ENCODE measurements at places on chromosomes 11 and 22. TPM values are rescaled to one million over a fixed set of nuclear protein-coding genes. Genes with fewer than 3 reads are reported as not detected.

DNA sequence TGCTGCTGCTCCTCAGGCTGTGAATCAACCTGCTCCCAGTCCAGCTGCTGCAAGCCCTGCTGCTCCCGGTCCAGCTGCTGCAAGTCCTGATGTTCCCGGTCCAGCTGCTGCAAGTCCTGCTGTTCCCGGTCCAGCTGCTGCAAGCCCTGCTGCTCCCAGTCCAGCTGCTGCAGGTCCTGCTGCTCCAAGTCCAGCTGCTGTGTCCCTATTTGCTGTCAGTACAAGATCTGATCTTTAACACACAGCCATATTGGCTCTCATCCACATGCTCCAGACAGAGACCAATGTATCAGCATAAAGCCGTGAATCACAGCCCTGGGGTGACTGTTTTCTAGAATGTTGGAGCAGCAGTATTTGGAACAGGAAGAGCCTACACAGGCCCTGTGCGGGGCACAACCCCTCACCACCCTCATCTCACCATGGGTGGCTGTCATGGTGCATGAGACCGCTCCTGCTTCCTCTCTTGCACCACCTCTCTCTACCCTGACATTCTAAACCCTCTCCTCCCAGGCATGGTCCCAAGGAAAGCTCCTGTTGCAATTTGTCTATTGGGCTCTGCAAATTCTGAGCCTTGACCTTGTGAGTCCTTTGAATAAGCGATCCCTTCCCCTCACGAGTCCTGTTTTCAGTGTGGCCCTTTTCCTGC, 3.5 kb downstream of the KRTAP5-10 start:
- H3K36me3 ChIP-seq: no peaks in the 10 kb centered on the region
- peaks cover 39% of the 10 kb centered on the region for H3K27me3 ChIP-seq
- H3K4me1 ChIP-seq: no peaks in the 10 kb centered on the region
- no peak for DNase-seq
- H3K27ac ChIP-seq: no peak overlapping the region
- no peak overlapping the region for H3K4me3 ChIP-seq

- no peak overlapping the region for H3K27ac ChIP-seq
- peaks cover 20% of the 10 kb centered on the region for H3K4me1 ChIP-seq
- H3K4me3 ChIP-seq: no peak overlapping the region
- H3K36me3 ChIP-seq: no peaks in the 10 kb centered on the region
- peaks cover 2% of the 10 kb centered on the region for H3K27me3 ChIP-seq
These were observed 180.5 kb upstream of the ZBED5 start for GRCh38 chr11:11038352-11038751.

Gene DDI1
- not detected for total RNA-seq

- H3K27ac ChIP-seq: no peak overlapping the region
- no peak overlapping the region for H3K4me3 ChIP-seq
- H3K36me3 ChIP-seq: no peaks in the 10 kb centered on the region
- no peaks in the 10 kb centered on the region for H3K27me3 ChIP-seq
- DNase-seq: no peak
- no peaks in the 10 kb centered on the region for H3K4me1 ChIP-seq
These were observed 159.7 kb downstream of the FAT3 start for GRCh38 chr11:92384358-92384757.

- H3K4me3 ChIP-seq: no peak overlapping the region
- H3K4me1 ChIP-seq: peaks cover 2% of the 10 kb centered on the region
- H3K27me3 ChIP-seq: no peaks in the 10 kb centered on the region
- DNase-seq: no peak
- H3K27ac ChIP-seq: no peak overlapping the region
These were observed 53.5 kb downstream of the ENTHD1 start for GRCh38 chr22:39839917-39840510.

DNA sequence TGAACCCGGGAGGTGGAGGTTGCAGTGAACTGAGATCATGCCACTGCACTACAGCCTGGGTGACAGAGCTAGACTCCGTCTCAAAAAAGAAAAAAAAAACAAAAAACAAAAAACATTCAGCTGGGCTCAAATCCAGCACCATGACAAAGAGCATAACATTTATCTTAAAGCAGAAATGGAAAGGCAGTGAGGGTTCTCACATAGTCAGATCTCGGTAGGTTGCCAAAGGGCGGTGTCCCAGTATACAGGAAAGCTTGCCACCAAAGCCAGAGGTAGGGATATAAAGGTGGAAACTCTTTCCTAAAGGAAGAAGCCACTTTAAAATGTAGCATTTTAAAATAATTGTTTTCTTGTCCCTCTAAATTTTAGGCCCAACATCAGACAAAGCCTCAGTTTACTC, 22.4 kb upstream of the CAPRIN1 start:
- no peaks in the 10 kb centered on the region for H3K36me3 ChIP-seq

DNA sequence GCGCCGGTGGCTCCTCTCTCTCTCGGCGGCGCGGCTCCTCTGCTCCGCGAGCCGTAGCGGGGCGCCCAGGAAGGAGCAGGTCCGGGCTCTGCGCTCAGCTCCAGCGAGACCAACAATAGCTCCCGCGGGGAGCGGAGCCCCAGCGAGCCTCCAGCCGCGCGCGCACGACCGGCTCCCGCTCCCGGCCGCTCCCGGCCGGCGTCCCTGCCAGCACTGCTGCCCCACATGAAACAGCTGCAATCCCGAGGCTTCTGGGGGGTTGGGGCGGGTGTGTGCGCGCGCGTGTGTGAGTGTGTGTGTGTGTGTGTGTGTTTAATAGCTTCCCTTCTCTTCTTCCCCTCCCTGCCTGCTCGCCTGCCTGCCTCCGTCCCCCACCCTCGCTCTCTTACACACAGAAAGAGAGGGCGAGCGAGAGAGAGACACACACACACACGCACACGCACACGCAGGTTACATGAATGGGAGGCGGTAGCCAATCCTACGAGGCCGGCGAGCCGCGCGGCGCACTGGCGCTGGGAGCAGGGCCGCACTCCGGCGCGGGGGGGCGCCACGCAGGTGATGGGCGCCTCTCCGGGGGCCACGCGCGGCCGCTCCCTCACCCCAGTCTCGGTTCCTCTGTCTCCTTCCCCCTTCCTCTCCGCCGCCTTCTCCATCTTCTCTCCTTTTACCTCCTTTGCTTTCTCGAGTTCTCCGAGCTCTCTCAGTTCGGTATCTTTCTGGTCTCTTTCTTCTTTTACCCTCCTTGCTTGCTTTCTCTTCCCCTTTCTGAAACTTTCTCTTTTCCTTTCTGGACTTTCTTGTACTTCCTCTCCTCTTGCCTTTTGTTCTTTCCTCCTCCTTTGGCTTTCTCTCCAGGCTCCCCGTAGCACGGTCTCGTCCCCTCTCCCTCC, at the start of gene TENM4:
TENM4 (minus strand) TSS at position 460 of the 890 bp plus-strand sequence. CDS start 371,086 bp downstream, outside the sequence.
- no peak within 1 kb of the TSS for H3K27ac ChIP-seq
- DNase-seq: no peak
- H3K36me3 ChIP-seq: no peaks in the 10 kb centered on the region
- no peak within 1 kb of the TSS for H3K4me3 ChIP-seq
- peaks cover 5% of the 10 kb centered on the region for H3K4me1 ChIP-seq

Measured in T-cell (primary cell).